ENCODE measurements at places on chromosomes 4 and X.

DNA sequence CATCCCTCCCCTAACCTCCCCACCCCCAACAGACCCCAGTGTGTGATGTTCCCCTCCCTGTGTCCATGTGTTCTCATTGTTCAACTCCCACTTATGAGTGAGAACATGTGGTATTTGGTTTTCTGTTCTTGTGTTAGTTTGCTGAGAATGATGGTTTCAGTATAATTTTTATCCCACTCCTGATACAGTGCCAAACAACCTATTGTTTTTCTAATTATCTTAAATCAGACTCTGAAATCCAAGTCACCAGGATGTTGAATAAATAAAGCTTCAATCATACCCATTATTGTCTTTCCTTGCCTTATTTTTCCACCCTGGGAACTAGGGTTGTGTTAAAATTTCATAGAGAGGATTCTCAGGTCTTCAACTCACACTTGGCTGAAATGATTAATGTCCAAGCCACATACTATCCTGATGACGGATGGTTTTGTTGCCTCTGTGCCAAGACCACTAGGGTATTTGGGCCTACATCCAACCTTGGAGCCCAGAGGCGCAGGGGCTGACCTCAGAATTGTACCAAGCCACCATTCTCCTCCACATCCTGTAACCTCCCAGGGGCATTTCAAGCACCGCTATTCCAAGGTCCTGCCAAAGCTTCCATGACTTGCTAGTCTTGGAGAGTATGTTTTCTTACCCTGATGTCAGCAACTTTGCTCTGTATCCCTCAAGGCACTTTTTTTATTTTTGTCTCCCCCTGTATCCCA is 332.4 kb downstream of the ARHGAP24 start:
- DNase-seq, result peak; percentile 55

GRCh38 chrX:68180579-68180978 is 252.7 kb downstream of the OPHN1 start:
- DNase-seq, result no peak

DNA sequence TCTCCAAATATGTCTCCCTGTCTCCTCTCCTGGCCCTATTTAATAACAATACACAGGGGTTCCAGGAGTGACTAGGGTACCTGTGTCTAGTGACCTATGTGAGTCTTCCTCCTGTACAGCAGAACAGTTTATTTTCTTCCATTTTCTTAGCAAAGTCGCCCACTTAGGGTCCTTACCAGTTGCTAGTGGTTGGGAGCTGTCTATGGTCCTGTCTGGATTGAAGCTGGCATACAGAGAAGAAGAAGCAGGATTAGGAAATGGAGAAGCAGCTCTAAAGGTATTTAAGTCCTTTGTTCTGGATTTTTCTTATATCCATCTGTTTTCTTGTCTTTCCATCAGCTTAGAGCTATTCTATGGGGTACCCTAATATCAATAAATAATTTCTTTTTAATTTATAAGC is 587.1 kb upstream of the CPEB2 start:
- DNase-seq, result no peak

DNA sequence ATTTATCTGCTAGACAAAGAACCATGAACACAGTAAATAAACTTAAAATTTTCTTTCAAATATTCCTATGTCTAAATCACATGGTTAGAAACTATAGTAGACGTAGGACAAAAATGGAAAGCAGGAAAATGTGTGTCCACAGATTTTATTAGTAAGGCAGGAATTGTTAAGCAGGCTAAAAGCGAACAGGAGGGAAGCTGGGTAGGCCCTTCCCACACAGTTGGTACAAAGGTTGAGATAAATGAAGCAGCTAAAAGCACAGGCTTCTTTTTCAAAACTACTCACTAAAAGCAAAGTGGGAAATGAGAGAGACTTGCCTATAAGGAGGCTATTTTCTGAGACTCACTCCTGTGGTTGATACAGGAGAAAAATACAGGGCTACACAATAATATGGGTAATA is 108.1 kb upstream of the PABPC4L start:
- DNase-seq, result no peak

DNA sequence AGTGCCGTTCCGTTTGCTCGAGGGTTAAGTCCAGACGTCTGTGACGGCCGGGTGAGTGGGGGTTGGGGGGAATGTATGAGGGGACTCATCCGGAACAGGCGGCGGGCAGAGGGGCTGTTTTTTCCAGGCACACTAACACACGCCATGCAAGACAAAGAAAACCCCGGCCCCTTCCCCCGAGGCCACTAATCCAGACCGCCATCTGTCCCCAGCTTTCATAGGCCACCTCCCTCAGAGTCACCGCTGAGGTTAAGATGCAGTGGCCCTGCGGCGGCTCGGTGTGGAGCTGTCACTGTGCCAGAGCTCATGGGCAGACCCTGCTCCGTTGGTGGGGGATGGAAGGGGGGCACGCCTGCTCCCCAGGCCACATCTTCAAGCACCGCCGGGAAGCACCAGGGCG is 34.1 kb downstream of the SORCS2 start:
- DNase-seq, result no peak

DNA sequence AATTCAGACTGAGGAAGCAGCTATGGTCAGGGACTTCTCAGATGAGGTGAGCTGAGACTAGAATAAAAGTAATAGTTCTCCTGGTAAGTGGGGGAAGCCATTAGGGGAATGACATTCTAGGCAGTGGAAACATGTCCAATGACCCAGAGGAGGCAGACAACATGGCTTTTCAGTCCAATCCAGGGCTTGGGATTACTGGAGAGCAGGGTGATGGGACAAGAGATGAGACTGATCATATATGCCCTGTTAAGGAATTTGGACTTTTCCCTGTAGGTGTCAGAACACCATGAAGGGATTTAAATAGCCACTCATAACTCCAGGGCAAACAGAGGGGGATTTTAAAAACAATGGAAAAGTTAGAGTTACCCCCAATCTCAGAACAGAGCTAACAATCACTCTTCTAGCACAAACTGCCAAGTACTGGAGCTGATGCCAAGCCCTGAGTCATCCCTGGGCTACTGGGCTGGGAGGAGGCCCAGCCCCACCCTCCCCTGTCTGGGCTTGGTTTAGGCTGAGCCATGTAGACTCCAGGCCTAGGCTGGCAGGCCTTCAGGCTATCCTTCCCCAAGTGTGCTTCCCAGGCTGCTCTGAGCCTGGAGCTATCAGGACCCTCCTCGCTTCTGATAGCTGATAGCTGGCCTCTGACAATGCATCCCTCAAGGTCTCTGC is 22.7 kb upstream of the MSN start:
- DNase-seq, result peak; percentile 87

- peak; percentile 89 for DNase-seq
Observed at GRCh38 chrX:129905787-129906580, at the start of gene UTP14A. TSS of gene UTP14A (plus strand) at chrX:129906164. CDS start at chrX:129906211, 47 bp downstream.

DNA sequence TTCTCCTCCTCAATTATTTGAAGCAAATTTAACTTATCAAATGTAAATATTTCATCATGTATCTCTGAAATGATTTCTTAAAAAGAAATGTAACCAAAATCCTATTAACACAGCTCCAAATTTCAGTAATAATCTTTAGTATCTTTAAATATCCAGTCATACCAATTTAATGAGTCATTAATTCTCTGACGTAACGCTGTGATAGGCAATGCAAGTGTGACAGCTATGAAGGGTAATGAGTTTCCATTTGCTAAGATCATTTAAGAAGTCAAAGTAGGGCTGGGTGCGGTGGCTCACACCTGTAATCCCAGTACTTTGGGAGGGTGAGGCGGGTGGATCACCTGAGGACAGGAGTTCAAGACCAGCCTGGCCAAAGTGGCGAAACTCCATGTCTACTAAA is 15.6 kb downstream of the RPS3A start:
- no peak for DNase-seq

- no peak for DNase-seq
Observed at GRCh38 chr4:153421941-153422340, 44.2 kb upstream of the TMEM131L start.

- DNase-seq, result no peak
Observed at GRCh38 chrX:40243755-40244515, 146.2 kb upstream of the BCOR start.

- no peak for DNase-seq
Observed at GRCh38 chr4:161573836-161574235, 590.0 kb downstream of the FSTL5 start.

DNA sequence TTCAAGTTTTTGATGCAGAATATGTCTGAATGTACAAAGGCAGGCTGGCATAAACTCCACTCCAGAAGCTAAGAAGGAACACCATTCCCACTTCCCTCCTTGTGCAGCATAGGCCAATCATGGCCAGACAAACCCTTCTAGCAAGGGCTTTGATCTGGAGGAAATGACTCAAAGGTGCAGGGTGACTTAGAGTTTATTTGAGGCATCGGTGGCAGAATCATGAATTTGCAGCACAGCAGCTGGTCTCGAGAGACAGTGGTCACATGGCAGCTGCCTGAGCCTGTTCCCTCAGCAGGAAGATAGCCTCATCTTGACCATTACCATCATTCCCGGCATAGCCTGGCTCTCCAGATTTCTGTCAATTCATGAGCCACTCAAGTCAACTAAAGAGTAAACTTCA is 154.5 kb downstream of the ATP10D start:
- no peak for DNase-seq

GRCh38 chrX:39421006-39421405 is 619.7 kb downstream of the MID1IP1 start:
- DNase-seq, result no peak

GRCh38 chrX:2650037-2650436 is 41.1 kb upstream of the CD99 start:
- DNase-seq, result no peak

DNA sequence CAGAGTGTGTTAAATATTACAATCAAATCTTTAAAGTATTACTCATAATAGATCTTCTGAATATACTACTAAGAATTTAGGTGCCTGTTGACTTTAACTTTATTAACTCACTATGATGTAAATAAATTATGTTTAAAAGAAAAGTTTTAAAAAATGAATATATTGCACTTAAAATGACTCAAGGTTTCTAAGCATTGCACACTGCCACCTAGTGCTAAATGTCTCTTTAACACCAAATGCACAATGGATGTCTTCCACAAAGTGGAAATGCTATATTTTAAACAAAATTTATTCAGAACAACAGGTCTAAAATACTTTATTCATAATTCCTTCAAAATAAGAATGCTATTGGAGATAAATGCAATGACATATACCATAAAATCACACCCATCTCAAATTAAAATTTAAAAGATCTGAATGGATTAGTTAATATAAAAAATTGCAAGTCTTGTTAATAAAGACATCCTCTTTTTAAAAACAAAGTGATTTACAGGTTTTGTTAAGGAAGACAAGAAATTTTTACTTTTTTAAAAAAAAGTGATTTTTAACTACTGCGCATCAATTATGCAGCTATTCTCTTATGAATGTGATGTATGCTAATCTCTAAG is 5.5 kb downstream of the INPP4B start:
- no peak for DNase-seq

DNA sequence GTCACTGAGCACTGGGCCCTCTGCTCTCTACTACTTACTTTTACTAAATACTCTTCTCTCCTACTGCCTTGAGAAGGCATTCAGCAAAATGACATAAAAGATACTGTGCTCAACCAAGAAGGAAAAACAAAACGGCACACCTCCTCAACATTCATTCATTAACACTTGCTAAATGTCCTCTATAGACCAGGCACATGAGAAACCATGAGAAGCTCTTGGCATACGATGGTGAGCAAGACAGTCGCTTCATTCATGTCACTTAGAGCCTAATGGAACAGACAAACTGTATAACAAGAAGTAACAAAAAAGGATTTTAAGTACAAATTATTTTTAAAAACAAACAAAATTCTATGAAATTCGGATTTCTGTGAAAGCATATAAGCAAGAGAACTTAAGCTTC is 38.7 kb downstream of the COL25A1 start:
- no peak for DNase-seq

GRCh38 chr4:25539241-25539640 is 116.4 kb upstream of the SLC34A2 start:
- no peak for DNase-seq

DNA sequence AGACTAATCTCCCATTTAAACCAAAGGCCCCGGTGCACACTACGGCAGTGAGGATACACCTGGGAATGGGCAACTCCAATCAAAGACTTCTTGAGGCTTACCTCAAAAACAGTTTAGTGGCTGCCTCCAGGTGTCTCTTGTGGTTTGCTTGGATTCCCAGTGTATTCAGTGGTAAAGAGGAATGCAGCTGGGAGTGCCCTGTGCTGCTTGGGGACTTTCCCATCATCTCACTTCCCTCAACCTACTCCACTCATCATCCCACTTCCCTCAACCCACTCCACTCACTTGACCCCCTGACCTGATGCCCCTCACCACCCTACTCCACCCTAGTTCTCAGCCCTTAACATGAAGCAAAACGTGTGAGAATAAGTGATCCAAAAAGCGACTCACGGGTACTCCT is 177.3 kb upstream of the ETNPPL start:
- no peak for DNase-seq

DNA sequence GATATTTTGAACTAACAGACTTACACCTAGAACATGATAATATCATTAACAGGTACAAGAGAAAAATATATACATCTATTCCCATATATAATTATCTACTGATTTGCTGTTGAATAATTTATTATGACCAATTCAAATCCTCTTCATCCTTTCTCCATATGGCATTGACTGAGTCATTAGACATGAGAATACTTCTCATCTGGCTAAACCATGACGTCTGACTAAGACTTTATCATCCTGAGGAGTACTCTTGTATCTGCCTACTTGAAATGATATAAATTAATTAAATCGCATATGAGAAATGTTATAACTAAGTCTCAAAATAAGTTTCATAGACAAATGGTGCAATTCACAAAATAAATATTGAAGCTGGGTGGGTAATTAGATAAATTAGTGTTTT is 67.4 kb downstream of the EMCN start:
- no peak for DNase-seq

DNA sequence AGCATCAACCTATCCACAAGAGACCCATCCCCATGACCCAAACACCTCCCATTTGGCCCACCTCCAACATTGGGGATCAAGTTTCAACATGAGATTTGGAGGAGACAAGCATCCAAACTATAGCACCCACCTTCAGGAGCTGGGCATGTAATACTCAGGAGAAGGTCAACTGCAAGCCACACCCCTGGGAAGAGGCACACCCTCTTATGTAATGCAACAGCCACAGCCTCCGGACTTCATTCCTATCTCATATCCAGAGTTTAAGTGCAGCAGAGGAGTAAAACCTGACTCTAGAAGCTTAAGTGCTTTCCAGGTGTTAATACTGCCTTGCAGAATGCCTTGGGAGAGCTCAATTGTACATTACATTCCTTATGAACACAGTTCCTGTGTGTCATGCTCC is 197.4 kb downstream of the PTTG2 start:
- DNase-seq, result no peak

GRCh38 chr4:121139533-121140222 is 24.4 kb downstream of the TNIP3 start:
- DNase-seq, result no peak

DNA sequence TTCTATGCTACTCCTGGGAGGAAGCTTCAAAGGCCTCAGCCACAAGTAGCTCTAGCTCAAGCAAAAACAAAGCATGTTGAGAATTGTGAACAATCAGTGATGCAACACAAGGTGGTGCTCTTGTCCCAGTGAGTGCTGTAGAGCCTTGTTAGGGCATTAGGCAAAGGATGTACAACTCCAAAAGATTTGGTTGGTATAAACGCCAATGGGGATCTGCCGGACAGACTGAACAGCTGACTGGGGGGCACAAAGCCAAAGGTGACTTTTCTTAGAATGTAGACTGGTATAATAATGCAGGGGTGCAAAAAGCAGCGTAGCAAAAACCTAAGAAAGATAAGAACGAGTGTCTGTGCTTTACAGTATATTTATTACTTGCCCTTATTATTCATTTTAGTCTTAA is 62.6 kb upstream of the ALB start:
- DNase-seq, result no peak
